T follicular helper cell (primary cell): ENCODE measurements at places on chromosomes 4 and X.

GRCh38 chr4:7309181-7309580 is 116.8 kb downstream of the SORCS2 start:
- DNase-seq = no peak

DNA sequence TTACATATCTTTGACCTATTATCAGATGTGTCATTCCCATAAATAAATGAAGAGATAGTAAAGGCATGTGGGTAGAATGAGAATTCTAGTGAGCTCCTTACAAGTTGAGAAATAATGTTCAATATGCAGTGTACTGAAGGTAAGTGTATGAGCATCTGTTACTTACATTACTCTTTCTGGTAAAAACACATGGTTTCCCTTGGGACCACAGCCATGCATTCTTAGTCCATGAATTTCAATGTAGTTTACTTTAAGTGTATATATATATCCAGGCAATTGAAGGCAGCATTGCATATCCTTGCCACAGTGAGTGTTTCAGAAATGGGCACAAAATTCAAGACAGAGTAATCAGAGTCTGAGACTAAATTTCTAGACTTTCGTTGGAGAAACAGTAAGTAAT is 277.2 kb downstream of the CXXC4 start:
- DNase-seq = no peak

- DNase-seq = no peak
Measured at GRCh38 chr4:67480810-67481209, 64.5 kb downstream of the CENPC start.

DNA sequence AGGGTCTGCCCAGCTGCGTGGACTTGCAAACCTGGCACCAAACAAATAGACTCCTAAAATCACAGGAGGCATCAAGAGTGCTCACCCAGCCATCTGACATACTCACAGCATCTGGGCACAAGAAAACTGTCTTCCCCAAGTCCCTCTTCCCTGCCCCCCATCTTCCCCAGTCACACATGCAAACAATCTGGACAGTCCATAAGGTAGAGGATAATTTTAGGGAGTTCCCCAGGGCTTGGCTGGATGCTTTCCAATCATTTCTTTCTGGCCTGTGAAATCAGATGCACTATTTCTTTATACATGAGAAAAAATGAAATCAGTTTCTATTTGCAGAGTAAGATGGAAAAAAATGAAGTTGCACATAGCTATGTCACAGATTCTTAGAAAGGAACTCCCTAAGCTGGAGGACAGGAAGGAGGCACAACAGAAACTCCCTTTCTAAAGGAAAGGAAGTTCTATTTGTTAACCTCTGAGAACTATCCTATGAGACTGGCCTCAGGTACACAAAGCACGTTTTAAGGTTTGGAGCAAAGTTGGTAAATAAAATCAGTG is 342.3 kb downstream of the HNRNPD start:
- DNase-seq = no peak

GRCh38 chr4:118757761-118758251 is 72.6 kb downstream of the METTL14 start:
- DNase-seq = no peak

GRCh38 chrX:123186801-123187200 is 2.7 kb downstream of the GRIA3 start:
- no peak for DNase-seq

DNA sequence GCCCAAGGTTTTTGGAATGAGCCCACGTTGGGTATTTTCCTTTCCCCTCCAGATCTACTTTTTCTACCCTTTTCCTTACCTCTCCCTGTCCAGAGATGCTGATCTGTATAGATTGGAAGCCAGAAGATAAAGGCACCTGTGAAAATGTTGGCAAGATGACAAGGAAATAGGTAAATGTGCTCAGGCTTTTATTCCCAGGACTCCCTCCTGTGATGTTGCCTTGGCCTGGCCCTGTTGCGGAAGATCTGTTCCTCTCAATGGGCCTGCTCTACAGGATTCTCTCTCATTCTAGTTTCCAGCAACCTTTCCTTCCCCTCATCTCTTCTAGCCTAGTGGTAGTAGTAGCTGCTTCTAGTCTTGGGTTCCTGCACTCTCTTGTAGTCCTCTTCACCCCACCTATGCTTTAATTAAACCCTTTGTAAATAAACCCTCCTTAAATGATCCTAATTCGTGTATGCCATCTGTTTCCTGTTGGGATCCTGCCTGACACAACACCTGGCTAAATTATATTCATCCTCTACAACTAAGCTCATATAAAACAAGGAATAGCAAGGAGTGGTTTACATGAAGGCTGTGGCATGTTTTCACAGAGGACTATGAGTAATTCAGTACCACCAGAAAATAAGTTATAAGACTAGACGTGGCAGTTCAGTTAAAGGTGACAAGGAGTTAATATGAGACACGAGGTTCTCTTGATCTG is 95.7 kb upstream of the MAOA start:
- no peak for DNase-seq

- DNase-seq = no peak
Measured at GRCh38 chr4:140097572-140097971, 56.4 kb downstream of the MAML3 start.

DNA sequence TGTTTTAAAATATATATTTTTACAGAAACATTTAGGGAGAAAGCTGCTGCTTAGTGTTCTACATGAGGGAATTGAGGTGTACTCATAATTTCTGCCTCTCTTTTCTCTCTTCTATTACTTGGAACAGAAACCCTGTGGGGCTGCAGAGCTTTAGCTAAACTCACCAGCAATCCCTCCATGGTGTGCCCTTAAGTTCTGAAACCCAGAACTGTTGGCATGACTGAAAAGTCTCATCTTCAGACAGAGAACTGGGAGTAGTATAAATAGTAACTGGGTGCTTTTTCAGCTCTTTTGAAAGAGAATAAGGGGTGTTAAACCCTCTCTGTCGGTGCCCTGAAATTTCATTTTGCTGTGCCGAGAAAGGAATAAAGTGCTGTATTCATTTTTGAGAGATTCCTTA is 294.9 kb upstream of the BOD1L1 start:
- DNase-seq = no peak

DNA sequence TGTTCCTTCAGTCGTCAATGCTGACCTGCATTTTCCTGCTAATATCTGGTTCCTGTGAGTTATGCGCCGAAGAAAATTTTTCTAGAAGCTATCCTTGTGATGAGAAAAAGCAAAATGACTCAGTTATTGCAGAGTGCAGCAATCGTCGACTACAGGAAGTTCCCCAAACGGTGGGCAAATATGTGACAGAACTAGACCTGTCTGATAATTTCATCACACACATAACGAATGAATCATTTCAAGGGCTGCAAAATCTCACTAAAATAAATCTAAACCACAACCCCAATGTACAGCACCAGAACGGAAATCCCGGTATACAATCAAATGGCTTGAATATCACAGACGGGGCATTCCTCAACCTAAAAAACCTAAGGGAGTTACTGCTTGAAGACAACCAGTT is 12.6 kb downstream of the TLR8 start:
- DNase-seq = no peak

- DNase-seq = no peak
Measured at GRCh38 chr4:100836929-100837328, 319.1 kb upstream of the EMCN start.

DNA sequence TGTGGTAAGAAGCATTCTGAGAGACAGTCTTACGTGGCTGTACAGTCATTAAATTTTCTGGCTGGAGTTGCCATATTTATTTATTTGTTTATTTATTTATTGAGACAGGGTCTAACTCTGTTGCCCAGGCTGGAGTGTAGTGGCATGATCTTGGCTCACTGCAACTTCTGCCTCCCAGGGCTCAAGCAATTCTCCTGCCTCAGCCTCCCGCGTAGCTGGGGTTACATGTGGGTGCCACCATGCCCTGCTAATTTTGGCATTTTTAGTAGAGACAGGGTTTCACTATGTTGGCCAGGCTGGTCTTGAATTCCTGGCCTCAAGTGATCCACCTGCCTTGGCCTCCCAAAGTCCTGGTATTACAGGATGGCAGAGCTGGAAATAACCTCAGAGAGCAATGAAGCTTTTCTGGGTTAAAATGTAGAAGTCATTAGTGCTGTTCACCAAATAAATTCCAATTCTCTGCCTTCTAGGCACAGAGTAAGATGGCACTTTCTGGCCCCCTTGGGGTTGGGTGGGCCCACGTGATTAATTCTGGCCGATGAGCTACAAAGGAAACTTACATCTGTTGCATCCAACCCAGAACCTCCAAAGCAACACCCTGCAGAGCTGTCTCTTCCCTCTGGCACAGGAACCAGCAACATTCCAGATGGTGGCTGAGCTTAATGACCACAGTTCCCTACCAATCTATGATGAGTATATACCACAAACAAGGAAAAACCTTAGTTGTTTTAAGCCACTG is 4.5 kb downstream of the MRFAP1 start:
- no peak for DNase-seq

DNA sequence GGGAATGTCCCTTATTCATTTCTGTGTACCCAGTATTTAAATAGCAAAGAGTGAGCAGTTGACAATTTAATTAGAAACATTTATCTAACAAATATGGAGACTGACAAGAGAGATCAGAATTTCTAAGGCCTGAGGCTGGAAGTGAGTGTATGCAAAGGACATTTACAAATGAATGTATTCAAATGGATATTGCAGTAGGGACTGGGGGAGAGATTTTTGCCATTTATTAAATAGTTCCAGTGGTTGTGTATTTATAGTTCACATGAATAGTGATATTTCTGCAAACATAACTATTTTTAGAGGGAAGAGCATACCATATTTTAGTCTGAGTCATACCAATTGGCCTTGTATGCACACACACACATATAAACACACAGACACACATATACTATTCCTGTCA is 592.4 kb downstream of the GLUD2 start:
- DNase-seq = no peak

DNA sequence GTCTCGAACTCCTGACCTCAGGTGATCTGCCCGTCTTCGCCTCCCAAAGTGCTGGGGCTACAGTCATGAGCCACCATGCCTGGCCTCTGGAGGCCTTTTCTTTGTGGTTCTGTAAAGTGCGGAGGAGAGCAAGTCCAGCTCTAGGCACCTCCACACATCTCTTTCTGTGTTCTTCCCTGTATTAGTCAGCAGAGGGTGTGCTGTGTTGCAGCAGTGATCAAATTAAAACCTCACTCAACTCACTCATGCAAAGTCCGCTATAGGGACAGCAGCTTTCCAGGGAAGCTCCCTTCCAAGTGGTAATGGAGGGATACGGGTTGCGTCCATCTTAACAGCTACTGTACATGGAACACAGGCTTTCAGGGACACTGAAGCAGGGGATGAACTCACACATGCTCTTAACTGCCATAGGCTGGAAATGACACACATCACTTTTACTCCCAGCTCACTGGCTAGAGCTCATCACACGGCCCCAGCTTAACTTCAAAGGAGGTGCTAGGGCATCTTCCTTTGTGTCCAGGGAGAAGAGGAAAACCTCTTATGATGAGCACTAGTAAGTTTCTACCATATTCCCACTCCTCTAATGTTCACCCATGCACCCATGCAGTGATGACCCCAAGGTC is 36.0 kb upstream of the CCNG2 start:
- no peak for DNase-seq

GRCh38 chrX:31154946-31155345 is 83.1 kb upstream of the FTHL17 start:
- DNase-seq = no peak

DNA sequence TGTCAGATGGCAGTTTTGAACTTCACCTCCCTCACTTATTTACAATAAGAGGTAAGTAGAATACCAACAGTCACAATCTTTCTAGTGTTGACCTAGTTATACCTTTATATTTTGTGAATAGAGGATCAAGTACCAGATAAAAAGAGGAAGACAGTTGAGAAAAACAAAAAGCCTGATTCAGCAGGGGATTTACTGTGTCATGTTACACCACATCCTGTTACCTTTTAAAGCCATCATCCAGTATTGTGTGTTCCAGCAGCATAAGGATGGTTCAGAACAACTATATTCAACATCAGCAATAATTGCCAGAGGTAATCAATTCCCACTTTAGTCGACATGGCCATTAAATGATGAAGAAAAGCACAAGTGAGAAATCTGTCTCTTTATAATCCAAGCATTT is 21.3 kb upstream of the CXCL6 start:
- DNase-seq = no peak

GRCh38 chr4:22264261-22264660 is 251.6 kb downstream of the ADGRA3 start:
- DNase-seq = no peak

- no peak for DNase-seq
Measured at GRCh38 chr4:29224911-29225310, 1495.3 kb upstream of the PCDH7 start.

DNA sequence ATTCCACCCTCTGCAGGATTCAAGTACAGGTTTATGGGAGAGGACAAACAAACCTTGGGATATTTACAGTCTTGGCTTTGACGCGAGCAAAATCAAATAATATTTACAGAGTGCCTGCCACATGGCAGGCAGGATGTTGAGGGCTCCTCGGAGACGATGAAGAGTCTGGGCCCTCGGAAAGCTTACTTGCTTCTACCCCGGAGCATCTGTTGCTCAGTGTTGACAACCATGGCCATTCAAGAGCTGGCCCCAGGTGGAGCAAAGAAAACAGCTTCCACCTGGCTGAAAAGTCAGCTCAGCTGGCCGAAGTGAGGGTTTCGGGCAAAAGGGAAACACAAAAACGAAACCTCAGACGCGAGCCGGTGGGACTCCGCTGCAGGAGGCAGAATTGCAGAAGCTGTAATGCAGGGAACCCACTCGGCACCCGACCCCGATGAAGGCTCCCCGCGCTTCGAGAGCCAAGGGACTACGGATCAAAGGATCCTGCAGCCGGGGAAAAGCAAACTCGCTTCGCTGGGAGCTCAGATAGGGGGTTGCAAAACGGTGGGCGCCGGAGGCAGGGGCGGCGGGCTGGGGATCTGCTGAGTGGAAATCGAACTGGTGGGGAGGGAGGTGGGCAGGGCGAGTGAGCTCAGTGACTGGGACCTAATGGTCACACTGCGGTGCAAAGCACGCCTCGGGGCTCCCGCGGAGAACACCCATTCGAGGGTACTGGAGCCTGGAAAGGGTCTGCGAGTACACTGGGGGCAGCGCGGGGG is 805 bp downstream of the ATP8A1 start:
- peak; percentile 10 for DNase-seq

- no peak for DNase-seq
Measured at GRCh38 chr4:183436417-183436816, 8.0 kb upstream of the CDKN2AIP start.

DNA sequence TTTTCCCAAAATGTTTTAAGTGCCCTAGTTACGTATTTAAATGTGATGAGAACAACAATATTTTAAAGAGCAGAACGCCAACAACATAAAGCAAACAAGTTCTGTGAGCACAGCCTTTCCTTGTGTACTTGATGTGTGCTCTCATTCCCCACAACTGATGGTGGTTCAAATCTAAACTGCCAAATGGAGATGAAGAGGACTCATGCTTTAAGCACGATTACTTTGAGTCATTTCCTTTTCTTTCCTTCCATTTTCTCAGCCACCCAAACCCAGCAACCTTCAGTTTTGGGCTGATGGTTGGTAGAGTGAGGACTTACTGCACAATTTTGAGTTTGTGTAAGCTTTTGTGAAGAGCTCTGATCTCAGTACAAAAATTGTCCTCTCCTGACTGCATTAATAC is 1.7 kb downstream of the NSD2 start:
- DNase-seq = no peak
